ENCODE measurements at places on chromosomes 3 and 15.

DNA sequence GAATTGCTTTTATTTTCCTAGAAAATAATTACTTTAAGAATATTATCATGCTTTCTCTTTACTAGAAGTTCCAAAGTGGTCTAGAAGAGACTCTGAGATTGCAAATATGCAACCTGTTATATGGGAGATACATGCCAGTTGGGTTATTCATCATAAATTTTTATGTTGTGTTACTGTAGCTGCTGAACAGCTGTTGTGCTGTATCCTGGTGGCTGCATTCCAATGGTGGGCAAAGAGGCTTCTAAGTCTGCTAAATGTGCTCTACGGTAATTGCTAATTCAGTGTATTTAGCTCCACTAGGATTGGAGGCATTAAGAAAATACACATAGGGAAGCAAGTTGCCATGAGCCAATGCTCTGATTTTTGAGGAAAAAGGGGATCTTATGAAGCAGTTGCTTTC, 409.0 kb downstream of the TUSC7 start:
- DNase-seq, result no peak

- no peak for DNase-seq
These were observed 22.3 kb downstream of the NKIRAS1 start for GRCh38 chr3:23894254-23895061.

DNA sequence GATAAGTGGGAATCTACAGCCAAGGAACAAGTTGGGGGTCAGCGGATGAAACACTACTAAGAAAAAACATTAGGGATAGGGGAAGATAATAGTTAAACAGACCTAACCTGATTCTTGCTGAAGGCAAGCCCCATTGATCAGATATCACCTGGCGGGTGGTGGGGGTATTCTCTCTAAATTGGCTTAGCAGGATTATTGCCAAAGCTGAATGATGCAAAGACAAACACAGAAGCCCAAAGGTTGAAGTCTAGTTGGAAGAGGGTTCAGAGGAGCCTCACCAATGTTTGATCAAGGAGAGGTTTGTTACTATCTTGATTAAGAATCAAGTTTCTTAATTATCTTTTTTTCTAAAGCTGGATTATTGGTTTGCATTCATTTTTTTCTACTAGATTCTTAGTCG, 371.9 kb upstream of the CNTN4 start:
- DNase-seq, result no peak

GRCh38 chr15:38941399-38941953, 376.9 kb upstream of the RASGRP1 start:
- DNase-seq, result no peak

GRCh38 chr3:150564243-150564642, 17.7 kb downstream of the EIF2A start:
- DNase-seq, result no peak

- DNase-seq, result no peak
These were observed 33.5 kb downstream of the NTRK3 start for GRCh38 chr15:88223084-88223483.

DNA sequence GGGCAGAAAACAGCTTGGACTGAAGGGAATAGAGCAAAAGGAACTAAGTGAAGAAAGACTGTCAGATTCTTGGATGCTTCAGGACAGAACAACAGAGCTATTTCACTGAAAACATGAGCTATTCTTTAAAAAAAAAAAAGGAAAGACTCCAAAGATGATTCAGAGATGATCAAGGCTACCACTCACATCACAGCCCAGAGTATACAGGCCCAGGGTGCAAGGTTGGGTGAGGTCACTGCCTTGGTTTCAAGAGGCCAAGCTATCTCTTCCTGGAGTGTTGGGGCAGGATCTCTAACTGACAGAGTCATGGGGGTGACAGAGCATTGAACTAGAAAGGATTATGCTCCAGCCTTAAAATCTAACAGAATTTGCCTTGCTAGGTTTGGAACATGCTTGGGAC, 118.1 kb downstream of the AGBL1 start:
- no peak for DNase-seq

DNA sequence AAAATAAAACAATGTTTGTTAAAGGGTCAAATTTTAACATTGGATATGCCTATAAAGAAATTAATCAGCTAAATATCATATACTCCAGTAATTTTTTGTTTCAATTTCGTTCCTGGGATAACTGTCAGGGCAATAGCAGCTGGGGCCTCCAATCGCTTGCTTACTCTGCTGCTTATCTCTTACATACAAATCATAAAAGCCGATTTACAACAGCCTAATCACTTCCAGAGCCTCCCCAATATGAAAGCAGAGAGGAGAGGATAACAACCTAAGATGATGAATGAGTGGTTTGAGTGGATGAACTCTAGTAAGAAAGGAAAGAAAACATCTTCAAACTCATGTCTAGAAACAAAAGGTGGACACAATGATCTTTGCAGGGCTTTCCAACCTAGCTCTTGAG, 80.7 kb upstream of the PSMD6 start:
- no peak for DNase-seq

- DNase-seq, result no peak
These were observed 59.4 kb downstream of the MAGEF1 start for GRCh38 chr3:184652465-184652864.

DNA sequence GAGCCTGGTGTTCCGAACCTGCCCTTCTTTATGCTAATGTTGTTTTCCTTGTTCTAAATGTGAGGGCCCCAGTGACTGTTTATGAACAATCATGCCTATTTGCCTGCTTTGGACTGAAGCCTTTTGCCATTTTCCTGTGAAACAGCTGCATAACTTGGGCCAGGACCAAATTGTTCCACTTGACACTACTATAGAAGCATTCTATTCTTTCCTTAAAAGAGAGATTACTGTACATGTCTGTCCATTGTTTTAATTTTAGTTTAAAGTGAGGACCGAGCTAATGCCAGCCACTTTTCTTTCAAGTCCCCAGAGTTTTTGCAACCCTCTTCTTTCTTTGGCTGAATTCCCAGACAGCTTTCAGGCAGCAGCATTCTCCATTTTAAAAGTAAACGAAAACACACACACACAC, 980.3 kb downstream of the CADM2 start:
- no peak for DNase-seq

GRCh38 chr15:66700412-66700801, 1.6 kb upstream of the SMAD6 start:
- no peak for DNase-seq

GRCh38 chr15:69200832-69201745, 40.7 kb downstream of the GLCE start:
- DNase-seq, result no peak

DNA sequence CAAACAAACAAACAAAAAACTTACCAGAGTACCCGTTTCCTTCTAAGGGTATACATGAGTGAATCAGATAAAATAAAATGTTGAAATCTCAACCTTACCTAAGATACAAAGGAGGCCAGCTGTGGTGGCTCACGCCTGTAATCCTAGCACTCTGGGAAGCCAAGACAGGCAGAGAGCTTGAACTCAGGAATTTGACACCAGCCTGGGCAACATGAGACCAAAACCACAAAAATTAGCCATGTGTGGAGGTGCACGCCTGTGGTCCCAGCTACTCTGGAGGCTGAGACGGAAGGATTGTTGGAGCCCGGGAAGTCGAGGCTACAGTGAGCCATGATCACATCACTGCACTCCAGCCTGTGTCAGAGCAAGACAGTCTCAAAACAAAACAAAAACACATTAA, 11.0 kb upstream of the FAM219B start:
- DNase-seq, result no peak

DNA sequence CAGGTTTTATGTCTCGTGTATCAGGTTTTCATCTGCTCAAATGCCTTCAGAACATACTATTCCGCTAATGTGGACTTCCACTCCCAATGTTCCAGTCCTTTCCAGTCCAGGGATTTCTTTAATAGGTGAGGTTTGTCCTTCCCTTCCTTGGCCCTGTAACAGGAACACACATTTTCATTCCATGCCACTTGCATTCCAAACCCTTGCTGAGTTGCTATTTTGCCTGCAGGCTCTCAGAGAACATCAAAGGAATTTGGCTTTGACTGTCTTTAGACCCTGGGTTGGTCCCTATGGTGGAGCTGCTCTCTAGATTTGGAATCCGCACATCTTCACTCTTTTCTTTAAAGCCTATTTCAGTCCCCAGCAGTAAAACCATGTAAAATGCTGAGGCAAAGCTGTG, 12.3 kb upstream of the ALCAM start:
- no peak for DNase-seq

GRCh38 chr3:22885039-22885438, 318.1 kb upstream of the UBE2E2 start:
- DNase-seq, result no peak

DNA sequence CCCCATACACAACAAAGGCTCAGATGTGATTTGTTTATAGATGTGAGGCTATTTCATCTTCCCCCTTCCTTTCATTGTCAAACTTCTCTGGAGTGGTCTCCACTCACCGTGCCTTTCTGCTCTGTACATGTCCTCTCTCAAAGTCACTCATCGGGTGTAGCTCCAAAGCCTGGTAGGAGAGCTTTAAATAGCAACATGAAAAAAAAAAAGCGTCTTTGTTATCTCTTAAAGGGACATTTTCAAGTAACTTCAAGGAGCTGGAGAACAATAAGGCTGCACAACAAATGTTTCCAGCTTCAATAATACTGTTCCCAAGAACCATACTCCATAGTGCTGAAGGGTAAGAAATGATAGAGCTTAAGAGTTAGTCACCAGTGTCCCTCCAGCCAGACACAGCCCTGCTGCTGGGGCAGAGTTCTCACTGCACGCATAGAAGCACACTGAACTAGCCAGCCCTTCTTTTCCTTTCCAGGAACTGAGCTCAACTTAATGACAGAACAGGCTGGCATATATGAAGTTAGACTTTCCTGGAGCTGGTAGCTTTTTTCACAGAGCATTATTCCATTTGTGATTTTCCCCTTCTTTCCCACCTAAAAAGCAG, 8.1 kb downstream of the FBXO40 start:
- no peak for DNase-seq

GRCh38 chr3:55000546-55000945, 72.7 kb upstream of the LRTM1 start:
- no peak for DNase-seq

GRCh38 chr15:90617668-90618097, 88.0 kb downstream of the CRTC3 start:
- DNase-seq, result no peak

GRCh38 chr15:95327661-95328060, 1002.8 kb upstream of the NR2F2 start:
- no peak for DNase-seq

GRCh38 chr3:98761643-98762229, 1.4 kb upstream of the ST3GAL6 start:
- DNase-seq, result no peak

DNA sequence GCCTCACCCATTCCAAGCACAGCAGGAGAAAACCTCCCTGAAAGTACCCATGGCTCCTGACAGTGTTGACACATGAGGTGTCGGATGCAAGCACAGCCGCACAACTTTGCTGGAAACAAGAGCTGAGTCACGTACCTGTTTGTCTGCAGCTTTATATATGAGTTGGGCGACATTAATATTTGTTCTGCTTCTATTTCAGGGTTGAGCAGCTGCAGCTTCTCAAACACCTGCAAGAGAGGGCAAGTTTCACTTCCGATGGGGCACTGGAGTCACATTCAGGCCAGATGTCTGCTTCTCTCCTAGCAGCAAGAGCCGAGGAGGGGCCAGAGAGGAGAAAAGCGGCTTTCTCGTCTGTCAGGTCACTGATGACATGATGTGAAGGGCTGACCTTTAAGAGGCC, 88.0 kb downstream of the NUP210 start:
- DNase-seq, result no peak

DNA sequence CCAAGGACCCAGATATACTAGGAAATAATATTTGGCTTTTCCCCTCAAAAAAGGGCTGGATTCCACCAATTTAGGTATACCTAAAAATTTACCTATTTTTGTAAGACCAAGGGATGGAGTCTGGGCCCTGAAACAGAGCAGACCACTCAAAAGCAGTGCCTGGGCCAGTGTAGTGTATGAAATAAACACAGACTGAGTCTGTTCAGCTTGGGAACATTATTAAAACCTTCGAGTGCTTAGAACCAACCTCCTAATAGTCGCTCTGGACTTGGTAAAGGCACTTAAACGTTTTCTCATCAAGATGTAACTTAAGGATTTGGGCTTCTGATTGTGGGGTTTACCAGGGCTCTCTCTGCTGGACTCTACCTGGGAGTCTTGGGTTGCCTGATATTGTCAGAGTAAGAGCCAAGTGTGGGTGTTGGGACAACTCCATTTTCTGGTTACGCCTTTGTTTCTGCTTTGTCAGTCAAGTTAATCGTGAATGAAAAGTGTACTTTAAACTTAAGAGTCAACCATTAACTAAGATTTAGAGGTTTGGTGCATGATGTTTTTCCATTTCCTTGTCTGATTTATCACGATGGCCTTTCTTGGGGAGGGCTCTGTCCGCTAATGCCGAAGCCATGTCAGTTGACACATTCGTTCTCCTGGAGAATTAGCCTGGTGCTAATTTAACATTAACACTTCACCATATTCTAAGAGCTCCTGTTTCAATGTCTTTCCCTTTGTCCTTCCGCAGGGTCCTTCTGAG, 221.0 kb upstream of the TPM1 start:
- DNase-seq, result no peak

- DNase-seq, result no peak
These were observed 35.9 kb downstream of the MINAR1 start for GRCh38 chr15:79467865-79468586.
